Activated CD4-positive, alpha-beta T cell treated with anti-CD3 and anti-CD28 coated beads, Interleukin-2, amount 50 U/mL, for 48 hours (primary cell): ENCODE measurements at places on chromosomes 5 and 9.
A peak's percentile ranks its signal among the peaks of the same experiment; 100 is the strongest.

GRCh38 chr9:113919382-113919781 lies 43.3 kb downstream of the ZNF618 start:
- no peak for DNase-seq

DNA sequence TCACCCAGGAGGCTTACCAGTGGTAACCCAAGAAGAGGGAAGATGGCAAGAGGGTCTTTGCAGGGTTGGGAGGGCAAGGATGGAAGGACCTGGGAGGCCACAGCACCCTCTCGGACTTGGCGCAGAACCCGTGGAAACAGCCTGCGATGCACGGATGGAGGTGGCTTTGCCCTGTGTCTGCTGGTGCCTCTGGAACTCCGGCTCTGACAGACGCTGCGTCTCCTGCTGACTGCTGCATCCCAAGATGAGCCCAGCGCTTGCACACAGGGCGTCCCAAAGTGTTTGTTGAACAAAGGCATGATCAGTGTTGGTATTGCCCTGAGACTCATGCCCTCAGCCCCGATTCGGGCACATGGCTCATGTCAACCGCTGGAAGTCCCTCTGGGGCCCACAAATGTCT lies 2.0 kb upstream of the RNU6ATAC start:
- no peak for DNase-seq

GRCh38 chr9:272251-273213 lies 57.9 kb downstream of the DOCK8 start:
- peak; percentile 70 for DNase-seq

GRCh38 chr5:39765366-39765765 lies 340.6 kb upstream of the DAB2 start:
- DNase-seq = no peak

DNA sequence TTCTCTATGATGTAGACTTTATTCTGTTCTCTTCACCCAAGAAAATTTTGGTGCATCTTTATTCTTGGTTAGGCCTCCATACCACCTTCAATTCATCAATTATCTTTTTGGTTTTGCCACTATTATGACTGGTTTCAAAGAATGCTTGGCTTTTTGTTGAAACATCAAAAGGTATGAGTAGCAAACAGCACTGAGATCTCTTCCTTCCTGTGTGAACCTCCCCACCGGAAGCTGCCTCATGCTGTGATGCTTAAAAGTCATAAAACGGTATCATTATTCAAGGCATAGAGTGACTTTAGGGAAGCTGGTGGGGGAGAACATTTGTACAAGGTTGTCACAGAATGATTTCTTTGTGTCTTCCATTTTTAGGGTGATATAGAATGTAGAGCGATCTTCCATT lies 70.6 kb downstream of the IQGAP2 start:
- DNase-seq = peak; percentile 67

- DNase-seq = no peak
Measured at GRCh38 chr5:124408738-124409453, 337.5 kb downstream of the ZNF608 start.

GRCh38 chr9:130633336-130634190 lies 30.8 kb upstream of the PRDM12 start:
- no peak for DNase-seq

DNA sequence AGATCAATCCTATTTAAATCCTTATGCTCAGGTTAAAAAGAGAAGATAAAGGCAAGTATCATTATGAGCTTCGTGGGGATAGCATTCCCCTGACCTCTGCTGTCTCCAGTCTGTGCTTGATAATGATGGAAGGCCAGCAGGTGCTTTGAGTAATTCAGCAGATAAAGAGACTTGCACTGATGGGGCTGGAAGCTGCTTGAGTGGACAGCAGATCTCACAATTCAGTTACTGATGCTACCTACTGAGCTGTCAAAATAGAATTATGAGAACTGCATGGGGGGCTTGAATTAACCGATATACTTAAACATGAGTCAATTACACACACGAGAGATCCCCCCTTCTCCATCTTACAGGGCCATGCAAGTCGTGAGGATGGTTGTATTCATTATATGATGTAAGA lies 107.7 kb upstream of the GPR151 start:
- DNase-seq = no peak

DNA sequence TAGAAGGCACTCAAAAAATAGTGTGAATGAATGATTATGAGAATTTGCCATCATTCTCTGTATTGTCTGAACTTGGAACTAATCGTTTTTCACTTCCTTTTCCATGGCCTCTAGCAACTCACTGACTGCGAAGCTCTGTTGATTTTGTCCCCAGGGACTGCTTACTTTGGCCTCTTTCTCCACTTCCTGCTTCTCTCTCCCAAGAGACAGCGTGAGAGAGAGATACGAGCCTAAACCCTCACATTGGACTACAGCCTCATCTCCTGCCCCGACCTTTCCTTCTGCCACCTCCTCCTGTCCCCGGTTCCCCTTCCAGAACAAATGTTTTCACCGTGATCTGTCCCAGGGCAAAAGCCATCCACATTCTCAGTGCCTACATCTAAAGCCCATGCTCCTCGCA lies 300.8 kb upstream of the PANK3 start:
- DNase-seq = no peak

GRCh38 chr9:23220957-23221356 lies 605.1 kb downstream of the ELAVL2 start:
- DNase-seq = no peak

GRCh38 chr5:172414531-172415361 lies 39.6 kb downstream of the SH3PXD2B start:
- no peak for DNase-seq

GRCh38 chr5:111699324-111699723 lies 57.7 kb downstream of the NREP start:
- no peak for DNase-seq

- DNase-seq = peak; percentile 10
Measured at GRCh38 chr5:31855134-31856040, 216.5 kb downstream of the PDZD2 start.

DNA sequence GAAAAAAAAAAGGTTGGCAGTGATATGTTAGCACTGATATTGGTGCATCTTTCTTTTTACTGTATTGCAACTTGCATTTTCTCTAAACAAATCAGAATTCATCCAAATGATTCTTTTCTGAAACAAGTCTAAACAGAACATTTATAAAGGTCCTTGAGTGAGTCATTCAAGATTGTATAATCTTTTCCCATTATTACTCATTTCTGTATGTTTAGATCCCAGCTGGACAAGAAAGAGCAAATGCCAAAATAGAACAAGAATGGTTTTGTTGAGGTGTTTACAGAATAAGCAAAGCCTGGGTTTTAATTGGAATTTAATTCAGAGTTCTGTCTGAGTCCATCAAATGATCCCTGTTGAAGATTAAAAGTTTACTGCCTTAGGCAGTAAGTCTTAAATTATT lies 112.3 kb downstream of the VCAN start:
- no peak for DNase-seq

DNA sequence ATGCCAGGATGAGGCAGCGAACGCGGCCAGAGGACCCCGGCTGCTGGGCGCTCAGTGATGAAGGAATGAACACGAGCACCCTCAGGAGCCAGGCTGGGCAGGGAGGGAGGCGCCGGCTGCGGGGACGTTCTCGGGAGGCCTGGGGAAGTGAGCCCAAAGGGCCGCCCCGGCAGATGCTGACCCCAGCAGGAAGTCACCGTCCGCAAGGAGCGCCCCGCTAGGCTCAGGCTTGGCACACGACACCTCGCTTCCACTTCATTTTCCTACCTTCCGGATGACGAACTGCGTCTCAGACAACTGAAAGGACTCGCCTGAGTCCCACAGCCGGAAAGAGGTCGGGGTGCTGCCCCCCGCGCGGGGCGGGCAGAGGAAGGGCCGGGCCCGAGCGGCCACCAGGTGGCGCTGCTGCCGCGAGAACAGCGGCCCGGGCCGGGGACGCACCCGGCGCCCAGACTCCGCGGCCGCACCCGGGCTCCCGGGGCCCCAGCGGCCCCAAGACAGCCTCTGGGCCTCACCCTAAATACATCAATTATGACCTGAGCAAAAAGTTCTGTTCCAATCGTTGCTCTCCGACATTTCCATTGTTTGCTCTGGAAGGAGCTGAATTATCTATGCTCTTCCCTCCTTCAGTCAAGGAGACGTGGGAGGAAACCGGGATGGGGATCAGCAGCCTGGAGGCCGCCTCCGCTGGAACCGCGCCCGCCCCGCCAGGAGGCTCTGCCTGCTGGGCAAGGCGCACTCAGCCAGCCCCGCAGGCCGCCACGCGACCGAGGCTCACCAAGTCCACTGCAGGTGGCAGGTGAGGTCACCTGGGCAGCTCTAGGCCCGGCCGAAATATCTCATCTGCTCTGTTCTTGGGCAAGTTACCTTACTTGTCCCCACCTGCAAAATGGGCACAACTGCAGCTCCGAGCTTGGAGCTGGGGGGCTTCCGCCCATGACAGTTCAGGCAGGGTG lies 107.0 kb downstream of the ZNF354C start:
- peak; percentile 67 for DNase-seq

DNA sequence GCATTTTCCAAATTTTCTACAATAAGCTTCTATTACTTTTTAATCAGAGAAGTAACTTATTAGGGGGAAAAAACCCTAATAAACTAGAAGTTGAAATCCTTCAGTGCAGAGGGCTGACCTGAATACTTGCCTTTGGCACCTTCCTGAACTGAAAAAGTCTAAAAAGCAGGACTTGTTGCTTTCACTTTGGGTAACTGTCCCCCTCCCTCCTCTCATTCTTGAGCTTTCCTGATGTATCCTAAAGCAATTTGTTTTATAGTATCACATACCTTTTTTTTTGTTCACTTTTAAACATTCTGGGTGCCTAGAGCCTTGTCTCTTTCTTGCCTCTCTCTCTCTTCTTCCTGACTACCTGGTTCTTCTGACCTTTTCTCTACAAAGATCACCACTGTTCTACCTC lies 64.0 kb upstream of the ERBIN start:
- DNase-seq = no peak

DNA sequence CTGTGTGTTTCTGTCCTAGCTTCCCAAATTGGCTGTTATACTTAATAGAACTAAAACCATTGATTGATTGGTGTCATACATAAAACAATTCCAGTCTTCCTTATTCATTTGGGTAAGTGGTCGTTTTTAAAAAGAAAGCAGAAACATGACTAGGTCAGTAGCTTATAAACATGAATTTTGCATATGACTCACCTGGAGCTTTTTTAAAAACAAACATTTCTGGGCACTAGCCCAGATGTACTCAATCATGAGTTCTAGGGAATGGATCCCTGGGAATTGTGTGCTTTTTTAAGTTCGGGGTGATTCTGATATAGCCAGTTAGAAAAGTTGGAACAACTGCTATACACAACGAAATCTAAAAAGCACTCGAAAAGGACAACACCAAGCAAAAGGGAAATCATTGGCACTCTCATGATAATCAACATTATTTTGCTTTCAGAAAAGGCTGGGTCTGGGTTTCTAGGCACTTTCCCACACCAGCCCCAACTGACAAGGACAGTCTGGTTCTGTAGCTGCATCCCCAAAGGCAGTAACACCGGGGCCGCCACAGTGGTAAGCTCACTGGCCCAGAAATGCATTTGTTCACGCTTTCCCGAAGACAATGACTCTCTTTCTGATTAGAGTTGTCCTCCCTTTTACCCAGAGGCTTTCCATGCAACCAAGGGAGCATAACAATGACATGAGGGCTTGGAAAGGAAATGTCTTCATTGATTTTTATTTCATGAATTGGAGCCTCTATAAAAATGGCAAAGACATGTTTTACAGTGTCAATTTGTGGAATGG lies 664.9 kb upstream of the WWC1 start:
- DNase-seq = no peak

DNA sequence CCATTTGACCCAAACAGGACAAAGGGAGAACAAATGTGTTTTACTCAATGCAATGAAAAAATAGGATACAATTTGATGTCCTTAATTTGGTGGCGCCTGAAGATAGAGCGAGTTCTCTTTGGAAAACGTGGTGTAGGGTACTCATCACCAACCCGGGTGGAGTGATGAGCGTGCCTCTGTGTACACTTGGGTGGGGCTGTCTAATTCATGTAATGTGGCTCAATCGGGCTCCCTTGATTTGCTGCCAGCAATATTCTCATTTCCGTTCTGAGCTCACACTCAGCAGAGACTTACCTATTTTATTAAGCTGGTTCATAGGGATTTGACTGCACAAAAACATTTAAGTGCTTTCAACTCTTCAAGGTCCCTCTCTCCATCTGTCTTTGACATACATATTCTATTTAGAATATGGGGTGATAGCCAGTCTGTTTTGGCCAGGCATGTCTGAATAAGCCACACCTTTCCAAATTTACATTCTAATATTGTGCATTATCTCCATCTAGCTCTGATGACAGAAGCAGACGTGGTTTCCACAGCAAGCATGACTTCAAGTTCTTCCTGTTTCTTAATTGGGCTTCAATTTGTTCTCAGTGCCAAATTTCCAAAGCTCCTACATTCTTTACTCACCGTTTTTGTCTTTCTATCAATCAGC lies 162.5 kb downstream of the IRX2 start:
- no peak for DNase-seq

- no peak for DNase-seq
Measured at GRCh38 chr9:16309469-16310271, 560.8 kb downstream of the BNC2 start.

GRCh38 chr5:66741394-66741793 lies 145.2 kb downstream of the MAST4 start:
- DNase-seq = no peak

- no peak for DNase-seq
Measured at GRCh38 chr9:135610290-135611141, 28.8 kb downstream of the GLT6D1 start.

GRCh38 chr5:124193371-124193789 lies 553.1 kb downstream of the ZNF608 start:
- DNase-seq = no peak

GRCh38 chr5:35436400-35437057 lies 181.1 kb upstream of the SPEF2 start:
- DNase-seq = no peak

DNA sequence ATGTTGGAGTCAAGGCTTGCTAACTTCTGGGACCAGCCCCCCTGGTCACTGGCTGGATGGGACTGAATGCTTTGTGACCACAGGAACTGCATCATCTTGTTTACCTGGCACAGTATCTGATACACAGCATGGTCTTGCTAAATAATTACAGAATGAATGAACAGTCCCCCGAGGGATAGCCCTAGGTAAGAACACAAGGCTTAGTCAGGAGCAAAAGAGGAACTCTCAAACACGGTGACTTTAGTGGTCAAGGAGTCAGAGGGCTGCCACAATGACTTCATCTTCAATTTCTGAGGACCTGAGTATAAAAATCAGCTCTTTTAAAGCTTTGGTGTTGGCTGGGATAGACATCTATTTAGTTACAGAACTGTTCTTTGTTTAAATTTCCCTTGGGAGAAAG lies 15.1 kb upstream of the CXCL14 start:
- DNase-seq = no peak

- DNase-seq = peak; percentile 36
Measured at GRCh38 chr5:40834391-40834848, 602 bp downstream of the RPL37 start.

DNA sequence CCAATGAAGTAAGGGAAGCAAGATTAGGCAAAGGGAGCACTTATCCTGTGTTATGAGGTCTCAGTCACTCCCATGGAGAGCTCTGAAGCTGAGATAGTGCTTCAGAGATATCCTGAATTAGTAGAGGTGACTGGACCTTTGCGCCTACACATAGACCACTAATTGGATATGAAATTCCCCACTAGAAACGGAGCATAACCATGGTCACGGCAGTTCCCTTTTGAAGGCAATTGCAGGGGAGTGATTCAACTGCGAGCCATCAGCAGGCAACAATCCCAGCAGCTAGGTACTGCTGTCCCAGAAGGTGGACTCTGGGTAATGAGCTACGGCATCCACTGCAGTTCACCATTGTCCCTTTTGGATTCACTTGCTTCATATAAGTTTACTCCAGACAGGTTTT lies 267.7 kb upstream of the RASA1 start:
- no peak for DNase-seq
